ENCODE measurements at places on chromosomes 11 and 22.

DNA sequence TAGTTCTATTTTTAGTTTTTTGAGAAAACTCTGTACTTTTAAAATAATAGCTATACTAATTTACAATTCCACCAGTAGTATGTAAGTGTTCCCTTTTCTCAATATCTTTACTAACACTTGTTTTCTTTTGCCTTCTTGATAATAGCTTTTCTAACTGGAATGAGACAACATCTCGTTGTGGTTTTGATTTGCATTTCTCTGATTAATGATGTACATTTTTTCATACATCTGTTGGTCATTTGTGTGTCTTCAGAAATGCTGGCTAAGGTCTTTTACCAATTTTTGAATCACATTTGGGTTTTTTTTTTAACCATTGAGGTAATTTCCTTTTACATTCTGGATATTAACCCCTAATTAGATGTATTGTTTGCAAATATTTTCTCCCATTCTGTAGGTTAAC lies 258.9 kb downstream of the DYNC2H1 start:
- no peak for DNase-seq

GRCh38 chr11:122375687-122376399 lies 259.8 kb upstream of the BLID start:
- DNase-seq = no peak

- DNase-seq = no peak
These were observed 5.9 kb upstream of the VWA5A start for GRCh38 chr11:124109377-124109776.

DNA sequence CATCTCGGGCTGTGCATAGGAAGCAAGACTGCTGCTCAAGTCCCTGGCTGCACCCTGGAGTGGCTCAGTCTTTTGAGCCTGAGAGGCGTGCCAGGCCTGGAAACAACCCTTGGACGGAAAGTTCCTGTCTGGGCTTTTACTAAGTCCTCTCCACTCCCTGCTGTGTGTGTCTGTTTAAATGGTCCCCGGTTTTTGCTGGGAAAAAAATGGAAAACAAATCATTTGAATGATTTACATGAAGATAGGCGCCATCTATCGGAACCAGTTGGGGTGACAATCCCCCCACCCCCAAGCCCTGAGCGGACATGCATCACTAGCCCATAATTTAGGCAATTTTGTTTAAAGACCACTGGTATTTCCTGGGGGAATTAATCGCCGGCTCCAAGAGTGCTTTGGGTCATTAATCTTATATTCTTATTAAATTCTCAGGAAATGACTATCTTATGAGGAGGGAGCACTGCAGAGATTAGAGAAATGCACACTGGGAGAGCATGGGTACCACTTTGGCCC lies 2.7 kb upstream of the GAB2 start:
- DNase-seq = no peak

DNA sequence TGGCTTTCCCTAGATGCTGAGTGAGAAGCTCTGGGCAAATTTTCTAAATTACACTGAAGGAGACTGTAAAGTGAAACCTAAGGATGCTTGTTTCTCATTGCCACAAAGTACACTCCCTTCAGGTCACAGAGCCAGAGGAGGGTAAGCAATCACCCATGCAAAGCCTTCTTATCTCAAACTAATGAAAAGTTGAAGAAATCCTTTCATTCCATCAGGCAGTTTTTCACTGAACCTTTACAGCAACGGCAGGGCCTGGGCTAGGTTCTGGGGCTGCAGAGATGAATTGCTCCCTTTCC lies 106.2 kb downstream of the RASSF10 start:
- DNase-seq = no peak

DNA sequence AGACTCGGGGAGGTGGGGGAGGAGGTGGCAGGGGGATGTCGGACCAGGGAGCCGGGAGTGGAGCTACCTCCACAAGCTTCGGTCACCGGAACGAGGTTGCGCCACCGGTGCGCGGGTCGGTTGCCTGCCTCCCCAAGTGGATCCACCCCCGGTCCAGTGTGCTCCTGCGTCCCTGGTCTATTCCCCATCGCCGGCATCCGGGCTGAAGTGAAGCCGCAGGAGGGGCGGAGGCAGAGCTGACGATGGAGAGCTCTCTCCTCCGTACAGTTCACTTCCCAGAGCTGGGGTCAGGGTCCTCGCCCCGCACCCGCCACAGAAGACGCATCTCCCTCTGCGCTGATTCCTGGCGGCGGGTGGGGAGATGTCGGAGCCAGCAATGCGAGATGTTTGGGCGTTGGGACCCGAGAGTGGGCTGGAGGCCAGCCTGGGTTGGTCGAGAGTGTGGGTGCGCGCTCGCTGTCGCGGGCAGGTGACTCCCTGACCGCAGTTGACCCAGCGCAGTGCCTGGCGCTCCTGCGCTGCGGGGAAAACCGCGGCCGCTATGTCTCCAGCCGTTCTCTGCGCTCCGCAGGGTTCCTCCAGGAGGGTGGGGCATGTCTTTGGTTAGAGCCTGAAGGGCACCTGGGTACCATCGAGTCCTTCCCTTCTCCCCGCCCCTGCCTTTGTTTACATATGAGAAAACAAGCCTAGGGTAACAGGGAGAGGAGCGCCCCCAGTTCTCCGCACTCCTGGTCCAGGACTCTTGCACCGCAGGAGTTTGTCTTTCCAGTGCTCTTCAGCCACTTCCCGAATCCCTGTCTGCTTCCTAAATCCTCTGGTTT lies 1.7 kb downstream of the C11orf96 start:
- no peak for DNase-seq

GRCh38 chr11:65104628-65105027 lies 7.0 kb upstream of the TM7SF2 start:
- DNase-seq = no peak

- DNase-seq = no peak
These were observed 79.3 kb upstream of the GALNT18 start for GRCh38 chr11:11701070-11701469.

DNA sequence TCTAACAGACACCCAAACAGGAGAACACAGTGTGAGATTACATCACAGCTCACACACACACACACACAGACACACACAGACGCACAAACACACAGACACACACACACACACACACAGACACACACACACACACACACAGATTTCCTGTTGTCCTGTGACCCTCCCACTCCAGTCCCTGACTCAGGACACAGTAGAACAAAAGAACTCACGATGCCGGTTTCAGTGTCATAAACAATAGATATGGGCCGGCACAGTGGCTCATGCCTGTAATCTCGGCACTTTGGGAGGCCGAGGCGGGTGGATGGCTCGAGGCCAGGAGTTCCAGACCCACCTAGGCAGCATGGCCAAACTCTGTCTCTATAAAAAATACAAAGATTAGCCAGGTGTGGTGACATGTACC lies 13.8 kb upstream of the KAT5 start:
- DNase-seq = no peak

DNA sequence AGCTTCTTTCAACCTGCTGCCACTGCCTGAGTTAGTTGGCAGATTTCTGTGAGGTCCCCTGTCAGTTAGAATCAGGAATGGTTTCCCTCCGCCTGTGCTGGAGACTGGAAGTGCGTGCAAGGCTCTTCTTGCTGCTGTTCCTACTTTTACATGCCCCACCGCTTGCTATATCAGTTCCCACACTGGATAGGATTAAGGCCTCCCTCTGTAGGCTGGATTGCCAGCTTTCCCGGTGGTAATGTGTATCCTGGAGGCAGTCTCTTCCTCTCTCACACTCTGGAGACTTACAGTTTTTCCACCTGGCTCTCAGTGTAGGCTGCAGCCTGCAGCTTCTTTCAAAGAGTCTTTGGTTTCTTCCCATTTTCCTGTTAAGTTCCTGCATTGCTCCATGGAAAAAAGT lies 66.5 kb downstream of the ARHGAP42 start:
- no peak for DNase-seq

- DNase-seq = no peak
These were observed 130.4 kb downstream of the C11orf87 start for GRCh38 chr11:109552376-109552775.

GRCh38 chr22:45468872-45469271 lies 33.8 kb upstream of the FBLN1 start:
- DNase-seq = no peak

GRCh38 chr11:12276831-12277475 lies 100.4 kb upstream of the PARVA start:
- DNase-seq = no peak

DNA sequence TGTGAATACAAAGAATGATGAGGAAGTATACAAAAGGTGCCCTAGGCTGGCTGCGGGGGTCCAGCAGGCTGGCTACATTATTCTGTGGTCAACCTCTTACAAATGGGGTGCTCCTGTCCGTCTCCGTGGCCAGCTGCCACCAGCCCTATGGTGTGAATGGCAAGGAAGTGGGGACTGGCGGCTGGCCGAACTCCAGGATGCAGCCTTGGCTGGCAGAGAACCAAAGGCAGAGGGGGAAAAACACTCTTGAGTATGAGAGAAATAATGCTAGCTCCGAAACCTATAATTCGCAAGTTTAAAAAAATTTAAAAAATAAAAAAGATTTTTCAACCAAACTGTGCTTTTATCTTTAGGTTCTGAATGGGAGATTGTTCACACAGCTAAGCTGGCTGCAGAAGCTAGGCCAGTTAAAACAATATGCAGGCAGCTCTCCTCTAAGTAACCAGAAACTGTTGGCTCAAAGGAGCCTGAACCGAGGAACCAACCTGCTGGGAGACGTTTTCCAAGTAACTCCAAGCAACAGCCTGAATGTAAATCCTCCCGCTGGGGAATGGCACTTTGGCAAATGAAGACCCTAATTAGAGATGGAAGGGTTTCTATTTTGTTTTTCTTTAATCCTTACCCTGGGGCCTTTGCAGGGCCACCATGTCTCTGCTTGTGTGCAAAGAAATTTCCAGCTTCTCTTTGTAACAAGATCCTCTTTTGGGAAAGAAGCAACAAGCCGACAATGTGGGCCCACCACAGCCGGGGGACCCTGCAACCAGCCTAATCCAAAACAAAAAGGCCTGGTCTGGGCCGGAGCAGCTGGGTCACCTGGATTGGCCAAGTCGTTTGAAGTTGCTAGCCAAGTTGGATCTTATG lies 50.2 kb downstream of the C22orf31 start:
- no peak for DNase-seq
